ENCODE measurements at places on chromosomes 12 and 14.

GRCh38 chr12:93580682-93581081 is 8.2 kb downstream of the SOCS2 start:
- no peak for DNase-seq

DNA sequence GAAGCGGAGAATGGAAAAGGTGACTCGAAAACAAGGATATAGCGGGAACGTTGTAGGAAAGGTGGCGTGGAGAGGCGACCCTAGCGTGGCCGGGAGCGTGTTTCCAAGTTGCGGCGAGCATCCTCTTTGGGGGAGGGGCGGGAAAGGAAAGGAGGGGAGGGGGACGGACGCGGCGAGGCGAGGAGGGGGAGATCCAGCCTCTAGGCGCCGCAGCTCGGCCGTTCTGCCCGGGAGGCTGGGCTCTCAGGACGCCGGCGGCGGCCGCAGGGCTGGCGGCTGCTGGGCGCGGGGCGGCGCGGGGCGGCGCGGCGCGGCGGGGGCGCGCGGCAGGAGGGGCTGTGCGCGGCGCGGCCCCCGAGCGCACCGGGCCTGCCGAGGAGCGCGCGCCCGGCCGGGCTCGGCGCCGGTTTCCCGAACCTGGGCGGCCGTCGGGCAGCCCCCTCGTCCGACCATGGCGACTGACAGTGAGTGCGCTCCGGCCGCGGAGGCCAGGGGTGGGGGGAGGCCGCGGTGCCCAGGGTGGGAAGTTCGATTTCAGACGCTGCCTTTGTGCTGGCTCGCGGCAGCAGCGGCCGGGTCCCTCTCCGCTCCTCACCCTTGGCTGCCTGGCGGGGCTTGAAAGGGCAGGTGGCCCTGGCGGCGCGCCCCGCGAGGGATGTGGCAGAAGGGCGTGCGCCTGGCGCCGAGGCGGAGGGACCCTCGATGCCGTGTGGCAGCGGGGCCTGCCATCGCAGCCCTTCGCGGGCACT is 50.3 kb downstream of the SNAPC1 start:
- DNase-seq, result no peak

DNA sequence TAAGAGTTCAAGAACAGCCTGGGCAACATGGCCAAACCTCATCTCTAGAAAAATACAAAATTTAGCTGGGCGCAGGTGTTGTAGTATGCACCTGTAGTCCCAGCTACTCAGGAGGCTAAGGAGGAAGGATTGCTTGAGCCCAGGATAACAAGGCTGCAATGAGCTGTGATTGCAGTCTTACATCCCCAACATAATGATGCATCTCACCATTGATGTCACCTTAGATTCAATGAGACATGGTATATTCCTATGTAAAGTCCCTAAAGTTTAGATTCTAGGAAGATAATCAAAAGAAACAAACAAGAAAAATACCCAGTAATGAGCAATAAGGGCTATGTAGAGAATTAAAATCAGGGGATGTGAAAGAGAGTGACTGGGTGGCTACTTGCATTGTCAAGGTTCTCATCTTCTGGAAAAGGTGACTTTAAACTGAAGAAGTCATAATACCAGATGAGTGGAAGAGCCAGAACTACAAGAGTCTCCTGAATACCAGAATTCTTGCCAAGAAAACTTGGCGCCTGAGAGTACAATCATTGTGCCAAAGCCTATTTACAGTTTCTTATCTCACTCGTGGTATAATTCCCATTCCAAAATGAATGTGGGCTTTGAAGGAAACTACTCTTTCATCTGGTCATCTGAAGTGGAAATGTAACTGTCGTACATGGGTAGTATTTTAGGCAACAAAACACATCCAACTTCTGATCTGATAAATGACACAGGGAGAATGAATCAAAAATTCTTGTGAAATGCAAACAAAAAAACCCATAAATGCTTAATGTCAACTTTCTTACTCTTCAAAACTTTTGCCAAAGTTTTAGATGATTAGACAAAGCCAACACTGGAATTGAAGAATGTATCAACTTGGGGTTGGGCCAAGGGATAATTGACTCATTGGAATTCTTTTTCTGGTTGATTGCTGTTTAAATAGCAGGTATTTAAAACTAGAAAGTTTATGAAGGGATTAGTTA is 81.1 kb upstream of the ST8SIA1 start:
- DNase-seq, result no peak

DNA sequence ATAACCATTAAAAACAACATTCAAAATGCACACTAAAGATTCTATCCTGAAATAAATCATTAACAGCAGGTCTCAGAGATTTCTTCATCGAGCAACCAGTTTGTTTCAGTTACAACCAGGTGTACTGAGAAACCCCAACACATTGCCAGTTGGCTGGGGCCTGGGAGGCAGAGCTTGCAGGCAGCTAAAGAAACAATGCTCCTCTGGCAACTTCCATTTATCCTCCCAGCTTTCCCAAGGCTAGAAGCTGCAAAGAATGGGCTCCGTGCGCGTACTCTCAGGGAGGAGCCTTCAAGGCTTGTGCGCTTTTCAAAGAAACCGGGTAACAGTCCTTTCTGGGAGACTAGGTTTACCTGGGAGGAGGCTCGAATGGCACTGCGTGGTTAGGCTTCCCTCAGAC is 181.6 kb downstream of the MSRB3 start:
- DNase-seq, result no peak

DNA sequence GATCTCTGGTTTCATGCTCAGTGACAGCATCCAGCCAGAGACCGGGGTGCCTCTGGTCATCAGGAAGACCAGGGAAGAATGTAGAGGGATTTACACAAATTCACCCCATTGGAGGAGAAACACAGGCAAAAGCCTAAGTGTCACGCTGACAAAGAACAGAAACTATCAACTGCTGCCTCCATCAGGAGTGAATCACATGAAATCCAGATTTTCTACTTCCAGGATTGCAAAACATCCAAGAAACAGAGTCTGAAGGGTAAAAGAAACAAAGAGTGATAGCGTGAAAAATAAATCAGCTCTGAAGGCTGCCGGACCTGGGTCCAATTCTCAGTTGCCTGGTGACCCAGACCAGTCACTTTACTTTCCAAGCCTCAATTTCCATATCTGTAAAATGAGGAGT is 136.1 kb upstream of the MAP1LC3B2 start:
- DNase-seq, result no peak

DNA sequence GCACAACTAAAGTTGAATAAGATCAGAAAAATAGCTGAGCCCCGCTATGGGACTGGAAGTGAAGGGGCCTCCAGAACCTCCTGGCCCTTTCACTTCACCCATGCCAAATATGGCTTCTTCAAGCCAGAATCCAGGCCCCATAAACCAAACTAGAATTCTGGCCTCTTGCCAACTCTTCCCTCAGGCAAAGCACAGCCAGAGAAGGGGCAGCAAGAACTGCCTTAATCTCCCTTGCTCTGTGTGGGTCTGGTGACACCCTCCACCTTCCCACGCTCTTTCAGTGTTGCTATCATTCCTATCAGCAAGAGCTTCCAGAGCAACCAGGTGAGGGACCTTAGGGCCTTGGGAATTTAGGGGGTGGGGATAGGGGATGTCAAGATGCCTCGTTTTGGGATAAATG is 3.1 kb upstream of the PNMA1 start:
- DNase-seq, result no peak

DNA sequence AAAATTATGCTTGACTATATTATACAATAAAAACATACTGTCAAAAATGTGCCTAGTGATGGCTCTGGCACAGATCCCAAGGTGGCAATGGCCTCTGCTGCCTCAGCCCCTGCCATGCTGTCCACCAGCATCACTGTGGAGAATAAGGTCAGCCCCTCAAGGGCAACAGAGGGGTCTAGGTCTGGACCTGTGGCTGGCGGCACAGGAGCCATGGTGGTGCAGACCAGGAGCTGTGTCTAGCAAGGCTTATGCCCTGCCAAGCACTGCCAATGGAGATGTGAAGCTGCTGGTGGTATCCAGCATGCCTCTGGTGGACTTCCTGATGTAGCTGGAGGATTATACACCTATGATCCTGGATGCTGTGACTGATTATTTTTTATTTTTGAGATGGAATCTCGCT is 125.9 kb downstream of the DENND5B start:
- DNase-seq, result no peak

DNA sequence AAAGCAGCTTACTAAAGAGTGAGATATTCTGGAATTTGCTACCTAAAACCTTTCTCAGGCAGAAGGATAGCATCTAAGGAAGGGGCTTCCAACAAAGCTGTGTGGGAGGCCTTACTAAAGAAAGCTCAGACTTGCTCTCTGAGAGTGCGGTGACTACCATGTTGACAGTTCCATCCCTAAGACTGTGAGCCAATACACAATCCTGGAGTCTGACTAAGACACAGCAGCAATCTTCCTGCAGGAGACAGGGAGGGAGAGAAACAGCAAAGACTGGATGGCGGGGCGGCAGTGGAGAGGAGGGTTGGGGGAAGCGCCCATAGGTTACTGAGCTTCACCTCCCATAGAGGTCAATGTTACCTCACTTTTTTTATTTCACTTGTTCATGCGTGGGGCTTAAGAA is 70.9 kb downstream of the KITLG start:
- no peak for DNase-seq

GRCh38 chr14:105074601-105075053 is 9.4 kb upstream of the GPR132 start:
- no peak for DNase-seq

DNA sequence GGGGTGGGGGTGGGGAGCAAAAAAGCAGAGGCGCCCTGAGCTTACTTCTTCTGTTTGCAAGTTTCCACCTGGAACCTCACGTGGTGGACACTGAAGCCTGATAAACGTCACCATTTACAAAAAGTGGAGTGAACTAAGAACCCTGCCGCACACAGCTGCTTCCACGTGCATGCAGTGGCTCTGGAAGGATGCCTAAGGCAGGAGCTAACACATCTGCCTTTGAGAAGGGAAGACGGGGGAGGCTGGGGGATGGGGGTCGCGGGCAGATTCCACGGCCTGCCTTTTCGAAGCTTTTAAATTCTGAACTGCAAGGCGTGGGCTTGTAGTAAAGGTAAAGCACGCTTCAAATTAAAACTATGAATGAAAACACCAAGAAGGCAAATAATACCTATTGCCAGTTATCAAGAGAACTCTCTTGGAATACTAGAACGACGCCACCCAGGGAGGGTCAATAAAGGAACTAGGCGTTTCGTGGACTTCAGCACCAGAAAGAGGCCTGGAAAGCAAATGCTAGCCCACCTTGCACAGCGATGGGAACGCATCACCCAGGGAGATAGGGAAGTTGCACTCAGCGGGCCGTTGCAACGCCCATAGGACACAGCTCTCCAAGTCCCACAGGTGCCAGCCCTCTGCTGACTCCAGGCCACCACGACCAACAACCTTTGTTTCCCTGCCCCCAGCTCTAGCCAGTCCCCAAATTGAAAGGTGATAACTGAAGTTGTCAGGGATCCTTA is 61.8 kb downstream of the TESC start:
- DNase-seq, result no peak

GRCh38 chr12:6279256-6279628 is 31.2 kb upstream of the PLEKHG6 start:
- no peak for DNase-seq

DNA sequence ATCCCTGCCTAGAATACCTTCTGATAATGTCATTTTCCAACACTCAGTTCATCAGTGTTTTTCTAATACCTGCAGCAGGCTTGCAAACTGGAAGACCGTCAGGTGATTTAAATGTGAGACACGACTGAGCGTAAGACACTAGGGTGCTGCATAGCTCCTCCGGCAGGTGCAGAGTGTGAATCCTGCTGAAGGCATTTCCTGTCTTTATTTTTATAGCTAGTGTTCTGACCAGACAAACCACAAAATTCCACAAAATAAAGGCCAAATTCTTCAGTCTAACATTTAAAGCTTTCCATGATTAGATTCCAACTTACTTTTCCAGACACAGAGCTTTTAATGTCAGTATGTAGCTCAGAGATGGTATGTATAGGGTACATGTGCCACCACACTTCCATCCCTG is 70.7 kb downstream of the BBS10 start:
- no peak for DNase-seq

- DNase-seq, result no peak
Observed at GRCh38 chr12:78695749-78696148, 168.8 kb upstream of the SYT1 start.

DNA sequence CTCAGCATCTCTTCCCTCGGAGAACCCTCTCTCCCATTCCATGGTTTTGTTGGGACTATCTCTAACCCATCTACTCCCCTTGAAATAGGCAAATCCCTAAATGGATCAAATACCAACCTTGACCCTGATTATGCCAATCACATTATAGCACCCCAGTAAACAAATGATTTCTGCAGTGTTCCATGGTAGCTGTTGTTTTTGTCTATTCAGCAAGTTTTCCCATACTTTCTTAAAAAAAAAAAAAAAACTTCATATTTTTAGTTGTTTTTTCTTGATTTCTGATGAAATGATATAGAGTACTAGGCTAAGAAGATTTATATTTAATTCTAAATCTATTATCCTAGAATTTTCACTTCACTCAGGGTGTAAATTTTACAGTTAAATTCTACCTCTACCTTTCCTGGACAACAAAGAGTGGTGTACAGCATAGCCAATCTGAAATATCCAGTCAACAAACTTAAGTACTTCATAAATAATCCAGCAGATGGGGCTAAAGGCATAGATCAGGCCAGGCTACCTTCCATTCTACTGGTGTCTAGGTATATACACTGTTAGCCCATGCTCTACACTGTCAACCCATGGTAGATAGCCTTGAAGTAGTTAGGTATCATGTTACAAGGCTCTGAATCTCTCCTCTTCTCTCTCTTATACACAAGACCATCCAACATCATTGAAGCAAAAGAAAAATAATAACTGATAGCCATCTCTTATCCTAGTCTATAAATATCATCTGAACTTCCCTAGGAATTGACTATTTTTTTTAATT is 82.2 kb downstream of the PLEKHG7 start:
- DNase-seq, result peak; percentile 38

DNA sequence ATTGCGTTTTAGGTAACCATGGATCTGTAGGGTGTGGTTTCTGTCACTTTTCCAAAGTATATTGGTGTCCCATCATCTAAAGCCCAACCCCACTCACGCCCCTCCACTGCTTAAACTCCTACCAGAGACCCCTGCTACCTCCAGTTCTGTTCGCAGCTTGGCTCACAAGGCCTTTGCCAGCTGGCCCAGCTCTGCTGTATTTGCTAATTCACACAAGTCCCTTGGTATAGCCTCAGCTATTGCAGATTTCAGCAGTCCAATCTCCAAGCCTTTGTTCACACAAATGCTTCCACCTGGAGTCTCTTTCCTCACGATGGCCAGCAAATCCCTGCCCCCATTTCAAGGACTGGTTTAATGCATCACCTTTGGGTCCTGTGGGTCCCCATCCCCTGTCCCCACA is 24.2 kb downstream of the ISCA2 start:
- no peak for DNase-seq

DNA sequence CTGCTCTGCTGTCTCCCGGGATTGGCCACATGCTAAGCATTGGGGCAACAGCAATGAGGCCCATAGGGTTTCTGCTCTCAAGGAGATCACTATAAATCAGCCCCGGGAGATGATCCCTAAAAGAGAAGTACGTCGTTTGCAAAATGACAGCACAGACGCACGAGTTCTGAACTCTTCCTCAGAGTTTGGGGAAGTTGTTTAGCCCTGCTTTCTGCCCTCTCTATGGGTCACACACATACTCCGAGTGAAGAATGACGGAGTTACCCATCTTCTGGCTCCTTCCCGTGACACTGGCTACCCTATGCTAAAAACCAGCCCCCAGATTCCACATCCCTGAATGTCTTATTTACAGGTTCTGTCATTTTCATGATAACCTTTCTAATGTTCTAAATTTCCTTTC is 258.0 kb upstream of the PLEKHG7 start:
- DNase-seq, result no peak

- no peak for DNase-seq
Observed at GRCh38 chr12:1161197-1161596, 170.2 kb downstream of the ERC1 start.

- no peak for DNase-seq
Observed at GRCh38 chr14:95483309-95484165, 32.9 kb downstream of the SYNE3 start.

Data from DND-41 (cell line).